ENCODE measurements at places on chromosomes 2 and 18.

DNA sequence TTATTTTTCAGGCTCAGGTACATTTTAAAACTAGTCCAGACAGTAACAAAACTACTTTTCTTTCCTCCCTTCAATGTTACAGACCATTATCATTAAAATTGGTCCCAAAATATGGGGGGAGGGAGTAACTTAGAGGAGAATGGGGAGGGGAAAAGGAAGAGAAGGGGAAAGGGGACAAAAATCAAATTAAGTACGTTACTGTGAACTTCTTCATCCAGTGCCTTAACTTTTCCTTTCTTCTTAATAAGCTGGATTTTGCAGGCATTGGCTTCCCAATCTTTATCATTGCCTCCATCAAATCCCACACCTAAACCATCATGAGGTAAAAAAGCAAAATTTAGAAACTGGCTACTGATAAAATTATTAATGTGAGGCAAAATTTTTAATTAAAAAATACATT, 17.2 kb downstream of the GFPT1 start:
- no peak for DNase-seq

GRCh38 chr2:61179701-61180639, 18.0 kb downstream of the C2orf74 start:
- DNase-seq = peak; percentile 64

- no peak for DNase-seq
Measured at GRCh38 chr2:170509452-170510193, 205.5 kb upstream of the SP5 start.

DNA sequence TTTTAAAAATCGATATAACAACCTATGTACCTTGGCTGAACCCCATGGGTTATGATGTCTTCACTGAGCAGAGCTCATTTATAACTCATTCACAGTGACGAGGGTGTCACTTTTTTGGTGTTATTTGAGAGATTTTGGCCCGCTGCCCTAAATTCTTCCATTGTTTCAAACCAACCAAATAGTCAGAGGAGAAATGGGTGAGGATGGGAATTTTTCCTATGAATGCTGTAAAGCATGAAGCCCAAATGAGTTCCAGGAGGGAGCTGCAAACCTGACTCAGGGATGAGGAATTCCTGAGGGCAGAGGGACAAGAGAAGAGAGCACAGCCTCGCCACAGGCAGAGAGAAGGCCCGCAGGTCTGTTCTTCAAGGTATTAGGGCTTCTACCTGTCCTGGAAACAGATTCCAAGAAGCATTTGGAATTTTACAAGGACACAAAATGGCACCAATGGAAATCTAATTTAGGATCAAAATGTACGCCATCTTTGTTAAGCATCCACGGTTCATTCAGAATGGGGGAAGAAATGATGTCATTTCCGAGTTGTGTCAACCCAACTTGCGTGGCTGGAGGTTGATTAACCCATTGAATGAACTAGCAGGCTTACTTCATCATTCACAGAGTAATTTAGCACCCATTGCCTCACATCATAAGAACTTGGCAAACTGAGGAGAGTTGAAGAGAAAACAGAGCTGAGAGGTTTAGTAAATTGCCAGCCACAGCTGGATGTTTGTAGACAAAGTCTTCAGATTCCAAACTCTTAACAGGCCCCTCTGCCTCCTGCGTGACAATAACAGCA, 133.5 kb downstream of the LAMA3 start:
- no peak for DNase-seq

GRCh38 chr2:70789304-70790135, 923 bp downstream of the FIGLA start:
- no peak for DNase-seq

- DNase-seq = no peak
Measured at GRCh38 chr2:212649646-212650045, 111.0 kb upstream of the ERBB4 start.

- no peak for DNase-seq
Measured at GRCh38 chr2:46356991-46357390, 59.8 kb downstream of the EPAS1 start.

DNA sequence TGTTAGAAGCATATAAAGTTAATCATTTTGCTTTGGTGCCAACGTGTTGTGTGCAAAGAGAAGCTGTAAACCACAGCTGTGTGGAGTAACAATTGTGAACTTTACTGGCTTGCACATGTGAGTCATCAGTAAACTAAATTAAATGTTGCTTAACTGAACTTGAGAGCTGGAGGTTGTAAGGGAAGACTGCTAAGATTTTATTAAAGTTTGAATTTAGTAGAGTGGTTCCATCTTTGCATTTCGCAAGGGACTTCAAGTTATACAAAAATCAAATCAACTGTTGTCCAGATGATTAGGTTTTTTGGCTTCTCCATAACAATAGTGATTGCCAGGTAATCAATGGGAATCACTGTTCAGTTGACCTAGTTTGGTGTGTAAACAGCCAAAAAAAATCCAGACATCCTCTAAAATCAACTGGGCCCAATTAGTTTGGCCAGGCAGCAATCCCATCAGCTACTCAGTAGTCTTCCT, 247.4 kb downstream of the MYO3B start:
- peak; percentile 65 for DNase-seq

GRCh38 chr18:49716035-49716434, 97.3 kb downstream of the ACAA2 start:
- DNase-seq = no peak

DNA sequence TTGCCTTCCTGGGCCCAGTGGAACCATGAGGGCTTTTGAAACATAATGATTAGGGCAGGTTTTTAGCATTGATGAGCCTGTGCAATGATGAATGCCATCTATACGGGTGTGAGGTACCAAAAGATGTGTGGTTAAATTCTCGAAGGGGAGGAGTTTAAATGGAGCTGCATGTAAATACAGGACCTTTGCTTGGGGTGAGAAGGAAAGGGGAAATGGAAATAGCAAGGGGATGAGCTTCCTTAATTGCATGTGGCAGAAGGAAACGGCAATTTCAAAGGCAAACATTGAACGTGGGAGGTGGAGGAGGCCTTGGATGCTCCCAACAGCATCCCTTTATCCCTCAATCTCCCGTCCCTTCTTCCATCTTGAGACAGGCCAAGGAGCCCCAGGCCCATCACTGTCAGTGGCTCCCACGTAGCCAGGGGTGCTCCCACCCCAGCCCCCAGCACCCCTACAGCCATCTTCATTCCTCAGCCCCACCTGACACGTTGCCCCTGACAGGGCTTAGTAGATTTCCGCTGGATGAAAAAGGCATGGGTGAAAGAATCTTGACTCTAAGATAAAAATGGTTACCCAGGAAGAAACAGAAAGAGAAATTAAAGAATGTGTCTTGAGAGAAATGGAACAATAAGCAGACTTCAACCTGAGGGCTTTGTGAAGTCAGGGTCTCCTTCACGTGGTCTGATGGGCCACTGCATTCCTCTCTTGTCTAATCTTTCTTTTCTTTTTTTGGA, 32.5 kb downstream of the INPP5D start:
- no peak for DNase-seq

DNA sequence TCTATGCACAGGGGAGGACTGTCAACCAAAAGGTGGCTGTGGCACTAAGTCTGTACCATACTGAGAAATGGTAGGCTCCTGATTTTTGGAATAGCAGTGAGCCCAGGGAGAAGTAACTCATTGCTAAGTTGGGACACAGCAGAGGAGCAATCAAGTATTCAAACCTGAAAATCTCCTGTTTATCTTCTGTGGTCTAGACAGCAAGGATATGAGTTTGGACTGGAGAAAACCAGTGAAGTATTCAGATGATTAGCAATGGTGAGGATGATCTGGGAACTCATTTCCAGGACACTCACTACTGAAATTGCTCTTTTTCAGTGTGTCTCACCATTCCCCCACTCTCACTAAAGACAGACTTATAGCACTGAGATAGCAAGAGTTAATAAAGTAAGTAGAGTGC, 112.0 kb downstream of the GULP1 start:
- DNase-seq = no peak

DNA sequence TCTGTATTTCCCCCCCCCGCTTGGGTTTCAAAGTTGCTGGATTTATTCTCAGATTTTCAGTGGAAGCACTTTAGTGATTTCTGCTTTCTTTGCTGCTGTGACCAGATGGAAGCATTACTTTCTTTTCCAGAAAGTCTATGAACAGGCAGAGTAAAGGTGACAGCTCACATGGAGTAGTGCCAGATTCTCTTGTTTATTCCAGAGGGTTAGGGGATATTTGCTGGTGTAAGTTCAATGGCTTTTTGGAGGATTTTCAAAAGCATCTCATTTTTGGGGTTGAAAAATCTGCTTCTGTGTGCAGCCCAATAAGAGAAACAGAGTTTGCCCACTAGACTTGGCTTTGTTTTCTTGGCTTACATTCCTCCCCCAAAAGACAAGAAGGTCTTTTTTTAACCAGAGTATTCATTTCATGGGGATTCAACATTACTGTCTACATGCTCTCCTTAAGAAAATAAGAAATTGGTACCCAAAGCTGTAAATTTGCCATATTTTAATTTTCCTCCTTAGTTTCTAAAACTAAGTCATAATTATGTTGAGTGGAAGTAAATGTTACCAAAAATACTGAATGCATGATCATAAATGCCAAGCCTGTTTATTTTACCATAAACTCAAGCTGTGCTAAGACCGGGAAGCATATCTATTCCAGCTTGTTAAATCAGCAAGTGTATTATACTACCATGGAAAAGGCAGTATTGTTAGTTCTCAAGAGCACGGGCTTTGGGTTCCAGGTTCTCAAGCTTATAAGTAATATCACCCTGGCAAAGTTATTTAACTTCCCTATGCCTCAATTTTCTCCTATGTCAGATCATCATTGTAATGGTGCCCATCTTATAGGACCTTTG, 557.2 kb downstream of the CPS1 start:
- no peak for DNase-seq

DNA sequence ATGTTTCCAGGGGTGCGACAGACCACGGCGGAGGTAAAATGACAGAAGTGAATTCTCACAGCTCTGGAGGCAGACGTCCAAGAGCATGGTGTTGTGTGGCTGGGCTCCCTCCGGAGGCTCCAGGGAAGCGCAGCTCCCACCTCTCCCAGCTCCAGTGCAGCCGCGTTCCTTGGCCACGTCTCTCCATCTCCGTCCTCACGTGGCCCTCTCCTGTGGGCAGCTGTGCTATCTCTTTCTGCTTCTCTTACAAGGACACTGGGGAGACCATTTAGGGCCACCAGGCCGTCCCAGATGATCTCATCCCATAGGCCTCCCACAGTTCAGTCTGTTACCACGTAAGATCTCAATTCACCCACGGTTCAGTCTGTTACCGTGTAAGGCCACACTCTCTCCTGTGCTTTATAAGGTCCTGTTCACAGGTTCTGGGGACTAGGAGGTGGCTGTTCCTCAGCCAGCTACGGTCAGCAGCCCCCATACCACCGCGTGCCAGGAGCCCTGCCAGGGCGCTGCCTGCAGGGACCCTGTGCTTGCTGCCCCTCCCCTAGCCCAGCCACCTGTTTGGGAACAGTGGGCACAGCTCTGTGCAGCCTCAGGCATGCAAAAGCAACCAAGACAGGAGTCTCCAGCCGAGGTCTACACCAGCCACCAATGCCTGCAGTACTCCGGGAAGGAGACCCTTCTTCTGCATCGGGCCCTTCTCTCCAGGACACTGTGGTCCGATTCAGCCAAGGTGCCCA, 2.9 kb upstream of the MAB21L4 start:
- DNase-seq = no peak

DNA sequence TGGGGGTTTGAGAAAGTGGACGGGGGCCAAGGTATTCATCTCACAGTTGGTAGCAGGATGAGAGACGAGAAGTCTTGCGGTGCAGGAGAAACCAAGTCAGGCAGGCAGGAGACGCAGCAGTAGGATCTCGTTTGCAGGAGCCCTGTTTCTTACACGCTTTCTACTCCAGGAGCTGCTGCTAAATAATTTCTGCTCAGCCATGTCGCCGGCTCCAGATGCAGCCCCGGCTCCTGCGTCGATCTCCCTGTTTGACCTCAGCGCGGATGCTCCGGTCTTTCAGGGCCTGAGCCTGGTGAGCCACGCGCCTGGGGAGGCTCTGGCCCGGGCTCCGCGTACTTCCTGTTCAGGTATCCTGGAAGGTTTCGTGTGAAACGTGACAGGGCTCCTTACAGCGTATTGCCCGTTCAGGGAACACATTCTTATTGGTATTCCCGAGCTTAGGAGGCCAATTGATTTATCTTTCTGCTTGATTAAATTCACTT, 494 bp downstream of the ANKZF1 start:
- DNase-seq = no peak

DNA sequence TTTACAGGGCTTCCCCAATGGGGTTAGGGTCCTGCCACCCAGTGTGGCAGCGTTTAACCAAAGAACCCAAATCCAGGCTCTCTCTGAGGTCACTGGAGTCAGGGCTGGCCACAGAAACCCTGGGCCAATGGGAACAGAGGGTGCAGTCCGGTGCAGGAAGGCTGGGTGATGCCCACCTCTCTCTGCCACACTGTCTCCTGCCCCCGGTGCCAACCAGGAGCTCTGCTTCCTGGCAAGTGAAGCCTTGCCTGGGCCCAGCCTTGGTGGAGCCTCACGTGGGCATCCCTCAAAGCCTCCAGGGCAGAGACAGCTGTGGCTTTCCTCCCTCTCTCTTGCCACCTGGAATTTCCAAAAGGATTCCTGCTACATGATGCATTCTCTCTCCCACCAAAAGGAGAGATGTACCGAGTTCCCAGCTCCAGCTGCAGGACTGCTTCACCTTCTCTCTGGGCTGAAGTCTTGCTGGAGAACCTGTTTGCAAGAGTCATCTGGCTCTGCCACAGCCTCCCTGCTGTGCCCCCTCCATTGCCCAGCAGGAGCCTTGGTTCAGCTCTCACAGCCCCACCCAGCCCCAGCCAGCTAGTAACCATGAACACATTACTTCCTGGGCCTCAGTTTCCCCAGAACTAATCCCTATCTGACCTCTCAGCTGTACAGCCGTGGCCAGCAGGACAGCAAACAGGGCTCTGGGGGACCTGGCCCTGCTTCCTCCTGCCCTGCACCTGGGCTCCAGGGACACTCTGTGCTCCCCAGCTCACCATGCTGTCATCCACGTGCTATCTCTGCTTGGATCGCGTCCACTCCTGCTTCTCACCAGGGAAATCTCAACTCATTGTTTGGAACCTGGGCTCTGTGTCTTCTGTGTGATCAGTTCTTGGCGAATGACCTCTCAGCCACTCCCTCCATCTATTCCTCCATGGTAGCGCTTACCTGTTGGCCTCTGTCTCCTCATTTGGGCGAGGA, 43.4 kb downstream of the KCNF1 start:
- no peak for DNase-seq

DNA sequence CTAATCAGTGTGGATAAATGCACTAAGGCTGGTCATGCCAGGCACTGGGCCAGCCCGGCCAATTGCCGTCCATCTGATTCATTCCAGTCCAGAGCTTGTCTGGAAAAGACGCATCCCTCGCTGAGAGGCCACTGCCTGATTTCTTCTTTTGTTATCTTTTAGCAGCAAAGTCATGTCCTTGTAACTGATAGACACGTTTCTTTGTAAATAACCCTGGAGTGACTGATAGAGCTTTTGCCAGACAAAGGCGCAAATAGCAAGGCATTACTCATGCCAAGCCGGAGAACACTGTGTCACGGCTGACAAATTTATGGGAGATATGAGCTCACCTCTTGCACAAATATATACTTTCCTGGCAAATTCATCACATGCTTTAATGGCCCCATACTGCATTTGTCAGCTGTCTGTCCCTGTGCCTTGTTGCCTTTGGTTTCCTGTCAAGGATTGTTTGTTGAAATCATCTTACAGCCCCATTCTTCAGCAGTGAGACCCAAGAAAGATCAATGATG, 164.4 kb downstream of the ETAA1 start:
- no peak for DNase-seq
